T-helper 17 cell (primary cell): ENCODE measurements at places on chromosomes 4 and X. TPM values are rescaled to one million over a fixed set of nuclear protein-coding genes. Genes with fewer than 3 reads are reported as not detected.

The NAT8L gene
- not detected for total RNA-seq

- no peak for DNase-seq
Measured at GRCh38 chrX:44906542-44906941, 33.6 kb downstream of the KDM6A start.

- no peak for DNase-seq
Measured at GRCh38 chr4:20773144-20773997, 73.1 kb downstream of the PACRGL start.

DNA sequence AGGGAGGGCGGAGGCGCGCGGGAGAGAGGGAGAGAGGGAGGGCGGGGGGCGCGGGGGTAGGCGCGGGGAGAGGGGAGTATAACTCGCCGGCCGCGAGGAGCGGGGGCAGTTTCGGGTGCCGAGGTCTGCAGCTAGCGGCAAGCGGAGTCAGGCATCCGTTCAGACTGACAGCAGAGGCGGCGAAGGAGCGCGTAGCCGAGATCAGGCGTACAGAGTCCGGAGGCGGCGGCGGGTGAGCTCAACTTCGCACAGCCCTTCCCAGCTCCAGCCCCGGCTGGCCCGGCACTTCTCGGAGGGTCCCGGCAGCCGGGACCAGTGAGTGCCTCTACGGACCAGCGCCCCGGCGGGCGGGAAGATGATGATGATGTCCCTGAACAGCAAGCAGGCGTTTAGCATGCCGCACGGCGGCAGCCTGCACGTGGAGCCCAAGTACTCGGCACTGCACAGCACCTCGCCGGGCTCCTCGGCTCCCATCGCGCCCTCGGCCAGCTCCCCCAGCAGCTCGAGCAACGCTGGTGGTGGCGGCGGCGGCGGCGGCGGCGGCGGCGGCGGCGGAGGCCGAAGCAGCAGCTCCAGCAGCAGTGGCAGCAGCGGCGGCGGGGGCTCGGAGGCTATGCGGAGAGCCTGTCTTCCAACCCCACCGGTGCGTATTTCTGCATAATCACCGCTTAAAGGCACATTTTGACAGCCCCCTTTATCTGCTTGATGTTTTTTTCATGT, at the start of gene POU4F2:
Gene POU4F2 (plus strand): TSS at position 108 of the 720 bp plus-strand sequence. CDS start 248 bp downstream, at position 356.
- DNase-seq: no peak

DNA sequence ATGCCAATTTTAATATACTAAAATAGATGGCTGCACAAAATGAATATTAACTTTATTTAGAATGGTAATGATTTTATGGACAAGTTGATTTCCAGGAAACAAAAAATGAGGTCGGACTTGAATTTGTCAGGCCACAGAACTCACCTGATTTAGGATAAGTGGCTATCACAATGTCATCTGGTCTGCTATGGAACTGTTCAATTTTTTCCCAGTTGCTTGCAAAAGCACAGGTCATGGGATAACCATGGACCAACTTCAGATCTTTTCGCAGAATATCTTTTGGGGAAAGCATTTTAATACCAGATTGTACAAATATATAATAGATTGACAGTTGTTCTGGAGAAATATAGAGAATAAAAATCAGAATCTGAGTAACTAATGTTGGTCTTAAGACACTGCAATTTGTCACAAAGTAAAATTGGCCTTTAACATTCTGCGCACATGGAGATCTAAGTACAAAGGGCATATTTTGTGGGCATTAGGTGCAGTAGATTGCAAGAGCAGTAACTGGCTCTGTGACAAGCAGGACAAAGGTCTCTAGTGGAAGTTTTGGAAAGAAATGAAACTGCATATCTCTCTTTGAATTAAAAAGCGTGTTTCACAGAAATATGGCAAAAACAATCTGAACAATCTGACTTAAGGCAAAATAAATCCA, 5.4 kb downstream of the SULT1B1 start:
- DNase-seq: no peak
